ENCODE measurements at places on chromosomes 11 and 22. TPM values are rescaled to one million over a fixed set of nuclear protein-coding genes. Genes with fewer than 3 reads are reported as not detected.

GRCh38 chr11:120690406-120690805 is 178.9 kb downstream of the GRIK4 start:
- DNase-seq = no peak
- no peak overlapping the region for H3K4me3 ChIP-seq
- H3K27me3 ChIP-seq = no peaks in the 10 kb centered on the region

GRCh38 chr11:6328321-6328720 is 8.0 kb upstream of the CAVIN3 start:
- no peak overlapping the region for H3K4me3 ChIP-seq
- H3K27ac ChIP-seq = no peak overlapping the region
- peaks cover 6% of the 10 kb centered on the region for H3K4me1 ChIP-seq

DNA sequence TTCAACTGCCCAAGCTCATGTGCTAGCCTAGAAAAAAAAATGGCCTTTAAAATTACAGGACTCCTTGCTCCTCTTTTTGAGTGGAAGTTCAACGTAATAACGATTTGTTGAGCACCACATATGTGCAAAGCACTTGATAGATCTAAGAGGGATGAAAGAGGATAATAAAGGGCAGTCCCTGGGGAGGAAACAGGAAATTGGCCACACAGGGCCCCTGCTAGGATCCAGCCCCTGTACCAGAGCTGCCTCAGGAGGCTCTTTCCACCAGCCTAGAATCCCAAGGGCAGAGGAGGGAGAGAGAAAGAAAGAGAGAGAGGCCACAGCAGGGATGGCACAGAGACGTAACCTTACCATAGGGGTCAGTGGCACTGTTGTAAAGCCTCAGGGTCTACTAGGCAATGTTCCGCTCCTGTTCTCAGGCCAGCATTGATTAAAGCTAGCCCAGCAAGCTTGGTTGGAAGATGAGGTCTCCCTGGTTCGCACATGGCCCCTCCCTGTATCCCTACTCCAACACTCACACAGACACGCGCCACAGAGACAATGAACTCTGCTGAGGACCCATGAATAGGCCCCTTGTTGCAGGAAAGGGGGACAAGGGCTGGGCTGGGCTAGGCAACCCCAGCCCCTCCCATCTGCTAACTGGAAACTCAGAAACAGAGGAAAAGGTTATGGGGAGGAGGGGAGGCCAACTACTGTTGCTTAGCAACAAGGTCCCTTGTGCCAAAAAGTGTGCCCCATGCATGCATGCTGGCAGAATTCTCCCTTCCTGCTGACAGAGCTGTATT is at the start of gene TMPRSS5:
TSS of gene TMPRSS5 (minus strand) at position 438 of the 785 bp plus-strand sequence. CDS start at position 354, 84 bp downstream.
- H3K4me3 ChIP-seq = no peak within 1 kb of the TSS
- H3K36me3 ChIP-seq = no peaks in the 10 kb centered on the region
- peak; percentile 28 for DNase-seq
- H3K27ac ChIP-seq = no peak within 1 kb of the TSS
- H3K27me3 ChIP-seq = no peaks in the 10 kb centered on the region

DNA sequence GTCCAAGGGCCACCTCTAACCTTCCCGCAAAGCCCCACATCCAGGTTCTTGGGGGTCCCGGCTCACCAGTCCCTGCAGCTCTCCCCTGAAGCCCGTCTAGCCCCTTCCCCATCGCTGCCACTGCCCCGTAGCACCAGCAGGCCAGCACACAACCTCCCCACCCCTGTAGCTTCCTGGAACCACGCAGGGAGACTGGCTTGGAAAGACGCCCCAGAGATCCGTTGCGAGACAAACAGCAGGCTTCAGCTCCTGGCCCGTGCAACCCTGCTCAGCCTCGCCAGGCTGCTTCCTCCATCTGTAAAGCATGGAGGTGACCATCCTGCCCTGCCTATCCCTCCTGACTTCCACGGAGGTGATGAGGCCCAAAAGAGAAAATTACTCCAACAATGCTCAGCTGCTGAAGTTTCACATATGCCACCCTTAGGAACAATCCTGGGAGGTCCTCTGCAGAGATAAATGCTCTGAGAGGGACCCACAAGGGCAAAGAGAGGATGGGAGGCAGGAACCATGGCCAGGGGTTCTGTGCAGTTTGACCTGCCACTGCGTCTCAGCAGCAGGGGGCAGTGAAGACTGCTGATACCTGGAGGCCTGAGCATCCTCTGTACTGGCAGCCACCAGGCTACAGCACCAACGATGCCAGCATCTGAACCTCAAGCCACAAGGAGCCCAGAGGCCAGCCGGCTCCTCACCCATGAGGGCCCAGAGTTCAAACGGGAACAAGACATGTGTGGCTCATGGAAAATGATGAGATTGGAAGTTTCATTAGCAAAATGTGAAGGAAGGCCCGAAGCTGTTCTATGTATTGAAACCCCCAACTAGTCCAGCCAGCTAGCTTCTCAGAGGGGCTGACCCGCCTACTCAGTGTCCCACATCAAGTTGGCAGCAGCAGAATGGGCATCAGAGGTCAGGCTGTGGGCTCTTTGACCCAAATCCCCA is 16.1 kb downstream of the DGCR2 start:
- no peaks in the 10 kb centered on the region for H3K27me3 ChIP-seq
- no peak for DNase-seq
- peaks cover 13% of the 10 kb centered on the region for H3K4me1 ChIP-seq
- no peaks in the 10 kb centered on the region for H3K36me3 ChIP-seq
- H3K27ac ChIP-seq = no peak overlapping the region

DNA sequence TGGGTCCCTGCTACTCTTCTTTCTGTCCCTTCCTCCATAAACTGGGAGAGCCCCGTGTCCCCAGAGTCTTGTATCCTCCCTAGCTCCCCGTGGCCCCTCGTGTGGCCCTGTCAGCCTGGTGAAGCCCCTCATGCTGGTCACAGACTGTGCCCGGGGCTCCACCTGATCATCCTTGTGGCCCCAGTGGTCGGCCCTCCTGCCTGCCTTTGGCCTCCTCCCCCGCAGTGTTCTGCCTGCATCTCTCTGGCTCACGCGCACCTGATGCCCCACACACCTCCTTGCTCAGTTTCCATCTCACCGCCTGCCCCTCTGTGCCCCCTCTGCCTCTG is 1.2 kb upstream of the CABP2 start:
- H3K4me3 ChIP-seq = no peak overlapping the region
- DNase-seq = no peak
- H3K27ac ChIP-seq = no peak overlapping the region
- H3K4me1 ChIP-seq = no peaks in the 10 kb centered on the region
- H3K36me3 ChIP-seq = no peaks in the 10 kb centered on the region

The HOATZ gene
- 23.6 TPM for polyA plus RNA-seq

The OR10V1 gene
- not detected for polyA plus RNA-seq

The KDELR3 gene
- polyA plus RNA-seq = 9.3 TPM

All from lung (tissue), 17 donors.